ENCODE measurements at places on chromosomes 5 and 9.

GRCh38 chr5:90849939-90850338 is 291.3 kb downstream of the ADGRV1 start:
- no peak for DNase-seq

GRCh38 chr9:69579032-69579758 is 93.0 kb downstream of the APBA1 start:
- DNase-seq, result no peak

- DNase-seq, result no peak
Observed at GRCh38 chr5:145502906-145503305, 332.2 kb downstream of the PRELID2 start.

DNA sequence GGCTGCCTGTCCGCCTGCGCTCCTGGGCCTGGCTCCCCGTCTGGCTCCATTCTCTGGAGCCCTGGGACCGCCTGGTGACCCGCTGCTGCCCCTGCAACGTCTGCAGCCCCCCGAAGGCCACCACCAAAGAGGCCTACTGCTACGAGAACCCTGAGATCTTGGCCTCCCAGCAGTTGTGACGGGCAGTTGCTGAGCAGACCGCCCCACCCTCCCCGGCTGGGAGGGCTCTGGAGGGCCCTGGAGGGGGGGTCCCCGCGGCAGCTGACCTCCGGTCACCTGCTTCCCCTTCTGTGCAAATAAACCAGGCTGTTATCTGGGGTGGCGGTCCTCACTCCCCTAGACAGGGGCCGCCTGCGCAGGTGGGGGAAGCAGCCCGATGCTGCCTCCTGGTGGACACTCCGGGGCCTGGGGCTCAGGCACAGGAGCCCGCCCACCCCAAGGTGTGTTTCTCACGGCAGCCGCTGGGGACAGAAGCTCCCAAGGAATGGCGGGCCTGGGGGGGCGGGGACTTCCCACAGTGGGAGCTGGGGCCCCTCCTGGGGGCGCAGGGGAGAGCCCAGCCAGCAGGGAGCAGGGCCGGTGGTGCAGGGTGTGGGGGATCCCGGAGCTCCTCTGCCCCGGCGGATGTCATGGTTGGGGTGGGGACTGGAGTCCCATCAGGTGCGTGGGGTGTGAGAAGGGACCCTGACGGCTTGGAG is 4.7 kb upstream of the TUBB4B start:
- peak; percentile 90 for DNase-seq

- peak; percentile 52 for DNase-seq
Observed at GRCh38 chr5:143248822-143249579, 154.5 kb downstream of the NR3C1 start.

- DNase-seq, result no peak
Observed at GRCh38 chr5:122291000-122291901, 20.8 kb upstream of the SNCAIP start.

GRCh38 chr5:1214936-1215220 is 10.3 kb upstream of the SLC6A18 start:
- no peak for DNase-seq

GRCh38 chr9:31519424-31519823 is 865.0 kb upstream of the ACO1 start:
- no peak for DNase-seq

DNA sequence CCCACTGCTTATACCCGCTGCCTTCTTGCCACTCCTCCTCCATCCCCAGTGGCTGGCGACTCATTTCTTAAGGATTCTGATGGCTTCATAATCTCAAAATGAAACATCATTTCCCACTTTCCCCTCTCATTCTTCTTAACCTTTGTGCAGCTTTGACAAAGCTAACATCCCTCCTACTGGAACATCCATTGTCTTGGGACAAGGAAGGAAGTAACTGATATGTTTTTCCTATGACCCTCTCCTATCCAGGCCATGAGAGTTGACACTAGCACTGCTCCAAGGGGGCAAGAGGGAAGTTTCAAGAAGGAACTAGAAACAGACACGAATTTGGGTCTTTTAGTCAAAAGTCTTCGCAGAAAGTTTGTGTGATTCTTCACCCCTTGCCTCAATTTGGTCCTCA is 71.7 kb upstream of the SNX2 start:
- no peak for DNase-seq

GRCh38 chr9:28207657-28208056 is 634.4 kb upstream of the C9orf72 start:
- DNase-seq, result no peak

GRCh38 chr5:119746984-119747383 is 117.6 kb downstream of the FAM170A start:
- DNase-seq, result no peak

- DNase-seq, result no peak
Observed at GRCh38 chr5:81189875-81190498, 43.1 kb upstream of the CKMT2 start.

DNA sequence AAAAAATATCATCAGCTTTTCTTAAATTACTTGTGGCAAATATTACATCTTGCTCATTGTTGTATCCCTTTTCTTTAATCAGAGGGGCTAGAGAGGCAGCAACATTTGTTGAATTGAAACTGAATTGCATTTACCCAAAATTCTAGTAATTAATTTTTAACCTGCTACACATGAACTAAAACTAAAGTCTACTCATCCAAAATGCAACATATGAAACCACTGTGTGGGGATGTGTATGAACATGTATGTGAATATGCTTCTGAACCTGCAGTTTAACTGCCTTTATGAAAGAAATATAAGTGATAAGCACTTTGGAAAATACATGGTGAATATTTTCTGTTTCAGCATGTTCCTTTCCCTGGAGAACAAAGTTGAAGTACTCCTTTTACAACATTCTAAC is 158.5 kb downstream of the KIAA0825 start:
- DNase-seq, result no peak

- DNase-seq, result no peak
Observed at GRCh38 chr5:29548262-29548661, 1645.2 kb upstream of the CDH6 start.

Measured in hematopoietic multipotent progenitor cell treated with erythropoietin and hydrocortisone succinate and interleukin-3 and kit ligand, for 17 days (in vitro differentiated cells).